ENCODE measurements at places on chromosomes 3 and 15.

GRCh38 chr3:69044608-69045007, 7.5 kb downstream of the TMF1 start:
- no peak for DNase-seq

DNA sequence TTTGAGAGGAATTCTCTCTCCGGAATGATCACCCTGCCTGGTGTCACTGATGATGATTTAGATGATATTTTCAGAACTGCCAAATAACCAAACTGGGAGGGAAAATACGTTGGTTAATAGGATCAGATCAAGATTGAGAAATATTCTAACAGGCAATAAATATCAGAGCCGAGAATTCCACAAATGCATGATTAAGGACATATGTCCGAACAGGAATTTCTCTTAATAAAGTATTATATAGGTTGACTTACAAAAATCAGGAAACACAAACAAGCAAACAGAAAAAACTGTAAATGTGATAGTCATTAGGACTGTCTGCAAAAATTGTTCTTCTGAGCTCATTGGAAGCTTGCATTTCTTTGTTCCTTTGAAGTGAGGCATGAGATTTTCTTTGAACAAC, 75.1 kb upstream of the PHLDB2 start:
- DNase-seq: no peak

DNA sequence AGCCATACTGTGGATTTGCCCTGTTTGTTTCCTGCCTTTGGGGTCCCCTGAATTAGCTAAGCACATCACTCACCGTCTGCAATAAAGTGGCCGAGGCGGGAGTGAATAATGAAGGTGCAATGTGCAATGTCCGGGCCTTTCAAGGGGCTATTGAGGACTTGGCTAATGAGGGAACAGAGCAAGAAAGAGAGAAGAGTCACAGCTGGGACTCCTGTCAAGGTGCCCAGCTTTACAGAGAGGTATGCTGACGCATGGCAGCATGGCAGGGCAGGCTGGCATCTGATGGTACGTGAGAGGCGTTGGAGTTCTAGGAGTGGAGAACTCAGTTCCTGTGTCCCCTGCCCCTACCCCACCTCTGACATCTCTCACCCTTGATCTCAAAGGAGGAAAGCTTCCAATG, 13.8 kb upstream of the ATP2B2 start:
- no peak for DNase-seq

GRCh38 chr15:57382215-57382614, 5.9 kb downstream of the CGNL1 start:
- no peak for DNase-seq

All from OCI-M1 (cell line).